Mucosa of descending colon (tissue), 3 donors: ENCODE measurements at places on chromosomes 6 and 20. TPM values are rescaled to one million over a fixed set of nuclear protein-coding genes. Genes with fewer than 3 reads are reported as not detected.

GRCh38 chr6:146805546-146806325 lies 207.0 kb downstream of the ADGB start:
- DNase-seq, result no peak

Gene LY6G6F
- total RNA-seq, result not detected

GRCh38 chr20:17843246-17844132 lies 125.1 kb downstream of the SNX5 start:
- DNase-seq, result no peak

Gene TMEM74B
- 2.1 TPM for total RNA-seq

GRCh38 chr20:13554076-13554475 lies 84.7 kb downstream of the TASP1 start:
- no peak for DNase-seq

Gene GSTA1
- total RNA-seq, result 0.89 TPM

Gene CST1
- not detected for total RNA-seq

GRCh38 chr6:144855812-144856531 lies 570.8 kb downstream of the UTRN start:
- no peak for DNase-seq

- no peak for DNase-seq
Measured at GRCh38 chr6:4781426-4781825, 5.2 kb downstream of the CDYL start.

Gene OR2H2
- total RNA-seq, result not detected

Gene PROKR2
- total RNA-seq, result not detected

Gene TNFAIP3
- total RNA-seq, result 65.2 TPM

DNA sequence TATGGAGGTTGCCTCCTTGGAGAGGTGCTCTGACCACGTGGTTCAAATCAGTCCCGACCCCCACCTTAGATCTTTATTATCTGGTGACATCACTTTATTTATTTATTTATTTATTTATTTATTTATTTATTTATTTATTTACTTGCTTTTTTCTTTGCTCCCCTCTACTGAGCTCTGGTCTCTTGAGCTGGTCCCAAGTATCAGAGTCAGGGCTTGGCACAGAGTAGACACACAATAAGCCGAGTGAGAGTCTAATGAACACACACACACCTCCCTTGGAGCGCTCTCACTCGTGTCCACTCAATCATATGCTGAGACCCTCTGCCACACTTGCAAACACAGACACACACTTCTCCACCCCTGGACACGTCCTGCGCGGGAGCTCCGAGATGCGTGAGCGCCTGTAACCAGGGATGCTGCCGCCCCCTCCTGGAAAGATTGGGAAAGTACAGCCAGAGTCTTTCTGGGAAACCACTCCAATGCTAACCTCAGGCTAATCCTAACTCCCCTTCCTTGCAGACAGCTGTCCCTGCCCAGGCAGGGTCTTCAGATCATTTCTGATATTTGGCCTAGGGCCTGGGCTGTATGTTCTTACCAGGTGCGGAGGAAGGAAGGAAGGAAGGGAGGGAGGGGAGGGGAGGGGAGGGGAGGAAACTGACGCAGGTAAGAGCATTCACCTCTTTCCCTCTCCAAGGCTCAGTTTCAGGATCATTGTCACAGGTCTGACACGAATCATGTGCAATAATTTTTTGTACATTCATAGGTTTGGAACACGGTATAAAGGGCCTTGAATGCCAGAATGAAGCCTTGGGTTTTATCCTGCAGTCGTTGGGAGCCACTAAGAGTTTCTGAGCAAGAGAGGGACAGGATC lies 70.9 kb downstream of the STK35 start:
- DNase-seq, result peak; percentile 61

DNA sequence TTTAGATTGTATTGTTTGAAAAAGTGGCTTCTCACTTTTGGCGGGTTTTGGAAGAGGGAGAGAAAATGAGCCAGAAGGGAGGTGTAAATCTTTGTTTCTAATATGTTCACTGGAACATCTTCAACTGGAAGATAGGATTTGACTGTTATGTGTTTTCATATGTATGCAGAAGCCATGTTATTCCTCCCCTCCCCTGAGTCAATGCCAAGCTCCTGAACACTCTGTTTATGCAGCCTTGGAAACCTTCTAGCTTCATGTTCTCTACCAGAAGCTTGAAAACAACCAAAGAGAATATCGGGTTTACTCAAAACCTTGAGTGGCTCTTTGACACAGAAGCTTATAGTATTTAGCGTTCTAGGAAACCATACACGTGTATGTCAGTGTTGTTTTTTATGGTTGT lies 279.1 kb downstream of the PRL start:
- DNase-seq, result no peak

Gene ID4
- total RNA-seq, result 4.7 TPM

DNA sequence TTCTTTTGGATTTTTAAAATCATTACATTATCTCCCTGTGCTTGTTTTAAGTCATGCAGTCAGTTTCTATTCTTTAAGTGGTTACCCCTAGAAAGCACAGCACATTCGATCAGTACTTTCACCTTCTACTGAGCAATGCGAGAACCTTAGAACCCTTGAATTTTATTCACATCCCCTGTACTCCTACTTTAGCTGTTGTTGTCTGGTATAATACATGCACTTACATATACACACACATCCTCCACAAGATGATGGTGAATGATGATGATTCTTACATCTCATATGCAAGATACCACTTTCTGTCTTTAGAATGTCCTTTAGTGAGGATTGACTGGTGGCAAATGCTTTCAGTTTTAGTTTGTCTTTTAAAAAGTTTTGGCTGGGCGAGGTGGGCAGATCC lies 5.7 kb downstream of the CDC40 start:
- DNase-seq, result no peak

Gene PSMB8
- total RNA-seq, result 94.7 TPM

Gene TUBB1
- total RNA-seq, result not detected

DNA sequence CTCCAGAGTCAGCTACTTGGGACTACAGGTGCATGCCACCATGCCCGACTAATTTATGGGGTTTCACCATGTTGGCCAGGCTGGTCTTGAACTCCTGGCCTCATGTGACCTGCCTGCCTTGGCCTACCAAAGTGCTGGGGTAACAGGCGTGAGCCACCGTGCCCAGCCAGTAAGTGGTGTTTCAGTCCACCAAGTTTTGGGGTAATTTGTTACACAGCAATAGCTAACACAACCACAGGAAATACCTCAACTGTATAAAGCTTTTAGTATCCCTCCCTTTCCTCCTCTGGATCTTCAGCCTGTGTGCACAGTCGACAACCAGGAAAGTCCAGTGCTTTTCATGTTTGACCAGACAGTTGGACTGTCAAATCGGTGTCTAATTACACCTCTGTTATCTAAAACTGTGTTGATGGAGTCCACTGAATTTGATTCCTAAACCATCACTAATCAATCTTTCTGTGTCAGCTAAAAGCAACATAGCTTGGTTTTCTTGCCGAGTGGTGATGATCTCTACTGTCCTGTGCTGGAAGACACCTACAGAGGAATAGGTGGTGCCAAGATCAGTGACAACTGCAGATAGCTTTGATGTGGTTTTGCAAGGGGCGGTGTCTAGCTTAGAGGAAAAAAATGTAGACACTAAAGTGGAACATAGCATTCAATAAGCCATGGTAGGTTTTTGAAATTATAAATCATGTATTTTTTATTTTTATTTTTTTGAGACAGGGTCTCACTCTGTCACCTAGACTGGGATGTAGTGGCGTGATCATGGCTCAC lies 22.2 kb upstream of the ZBTB2 start:
- no peak for DNase-seq

- DNase-seq, result no peak
Measured at GRCh38 chr6:2744209-2744771, 6.4 kb downstream of the MYLK4 start.

GRCh38 chr6:43037197-43037596 lies 15.8 kb downstream of the RRP36 start:
- no peak for DNase-seq

GRCh38 chr20:31698803-31699718 lies 23.6 kb downstream of the BCL2L1 start:
- peak; percentile 71 for DNase-seq

DNA sequence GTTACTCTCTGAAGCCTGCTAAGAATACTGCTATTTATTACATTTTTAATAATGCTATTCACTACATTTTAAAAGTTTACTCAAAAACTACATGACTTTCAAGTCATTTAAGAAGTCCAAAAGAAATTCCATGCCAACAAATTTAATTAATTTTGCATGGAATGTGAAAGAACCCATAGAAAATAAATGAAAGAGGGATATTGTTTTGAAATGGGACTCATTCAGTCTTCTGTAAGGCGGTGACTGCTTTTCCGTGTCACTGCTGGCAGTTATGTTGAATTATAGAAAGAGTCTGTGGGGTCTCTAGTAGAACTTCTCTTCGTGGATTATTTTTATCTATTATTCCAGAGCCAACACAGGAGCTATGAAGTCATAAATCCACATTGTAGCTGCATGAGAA lies 211.2 kb downstream of the LAMA2 start:
- DNase-seq, result no peak

DNA sequence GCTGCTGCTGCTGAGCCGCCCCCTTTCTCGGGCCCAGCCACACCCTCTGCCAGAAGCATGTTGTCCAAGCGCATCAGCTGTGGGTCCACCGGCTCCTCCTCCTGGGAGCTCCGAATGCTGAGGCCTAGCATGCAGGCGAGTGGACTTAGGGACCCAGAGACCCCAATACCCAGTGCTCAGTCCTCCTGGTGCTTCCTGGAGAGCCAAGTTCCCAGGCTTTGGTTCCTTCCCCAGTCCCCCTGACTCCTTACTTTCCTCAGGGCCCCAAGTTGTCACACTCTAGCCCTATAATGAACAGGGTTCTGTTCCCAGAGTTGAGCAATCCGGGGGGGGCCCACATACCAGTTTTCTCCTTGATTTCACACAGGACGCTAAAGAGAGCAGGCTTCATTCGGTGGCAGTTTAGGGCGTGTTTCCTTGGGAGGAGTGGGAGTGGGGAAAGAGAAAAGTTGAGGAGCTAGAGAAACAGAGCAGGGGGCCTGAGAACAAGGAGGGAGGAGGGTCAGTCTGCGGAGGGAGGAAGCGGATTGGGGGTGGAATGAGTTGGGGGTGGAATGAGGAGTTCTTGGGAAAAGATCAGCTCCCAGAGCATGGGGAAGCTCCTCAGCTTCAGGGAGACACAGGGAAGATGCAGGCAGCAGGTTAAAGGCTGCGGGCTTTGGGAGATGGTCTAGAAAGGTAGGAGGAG lies 1.5 kb downstream of the PBX2 start:
- DNase-seq, result peak; percentile 48

Gene HLA-C
- total RNA-seq, result 1,478 TPM

GRCh38 chr6:71453371-71453706 lies 164.7 kb downstream of the OGFRL1 start:
- no peak for DNase-seq

Gene CRYBG1
- total RNA-seq, result 93.0 TPM

Gene PPIL6
- total RNA-seq, result 5.5 TPM

- no peak for DNase-seq
Measured at GRCh38 chr20:37194621-37195417, 15.5 kb upstream of the MROH8 start.

GRCh38 chr6:126093108-126093507 lies 106.8 kb downstream of the TRMT11 start:
- DNase-seq, result no peak

Gene TRIM31
- total RNA-seq, result 202 TPM

Gene CARMIL1
- 61.0 TPM for total RNA-seq

Gene DAAM2
- total RNA-seq, result 6.1 TPM

DNA sequence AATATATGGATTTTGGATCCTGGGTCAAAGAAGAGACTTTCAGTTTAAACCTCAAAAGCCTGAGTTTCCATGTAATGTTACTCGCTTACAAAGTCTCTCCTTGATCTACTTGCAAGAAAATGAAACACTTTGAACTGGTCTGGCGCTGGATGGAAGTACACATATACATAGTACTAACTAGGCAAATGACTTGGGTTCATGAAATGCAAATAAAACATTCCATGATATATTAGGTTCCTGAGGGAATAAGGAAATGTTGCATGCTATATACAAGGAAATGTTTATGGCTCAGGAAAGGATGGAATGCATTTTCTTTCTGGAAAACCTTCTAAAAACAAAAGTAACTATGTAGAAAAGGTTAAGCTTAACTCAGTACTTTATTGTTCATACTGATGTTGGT lies 11.4 kb upstream of the TXLNB start:
- no peak for DNase-seq

DNA sequence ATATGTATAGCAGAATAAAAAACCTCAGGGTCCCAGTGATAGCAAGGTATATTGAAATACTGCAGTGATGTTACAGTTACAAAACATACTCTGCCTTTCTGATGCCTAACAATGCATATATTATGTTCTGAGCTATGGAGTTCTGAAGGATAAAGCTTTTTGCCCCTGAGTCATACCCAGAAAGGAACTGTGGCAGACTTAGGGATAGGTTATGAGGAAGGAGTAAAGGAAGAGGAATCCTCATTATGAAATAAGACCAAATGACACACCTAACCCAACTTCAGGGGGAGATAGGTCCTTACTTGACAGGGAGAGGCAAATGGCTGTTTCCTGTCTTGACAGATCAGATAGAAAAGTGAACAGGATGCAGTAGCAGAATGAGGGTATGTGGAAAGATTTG lies 940.6 kb upstream of the FLRT3 start:
- no peak for DNase-seq

GRCh38 chr6:79330704-79331103 lies 96.2 kb upstream of the HMGN3 start:
- DNase-seq, result no peak

Gene BLTP3A
- total RNA-seq, result 11.3 TPM

- peak; percentile 56 for DNase-seq
Measured at GRCh38 chr6:104525677-104526322, 333.9 kb downstream of the HACE1 start.

- DNase-seq, result no peak
Measured at GRCh38 chr6:29071831-29072723, 15.0 kb downstream of the OR2B3 start.

Gene COL21A1
- 20.5 TPM for total RNA-seq

GRCh38 chr6:9921366-9921765 lies 493.5 kb downstream of the TFAP2A start:
- no peak for DNase-seq

DNA sequence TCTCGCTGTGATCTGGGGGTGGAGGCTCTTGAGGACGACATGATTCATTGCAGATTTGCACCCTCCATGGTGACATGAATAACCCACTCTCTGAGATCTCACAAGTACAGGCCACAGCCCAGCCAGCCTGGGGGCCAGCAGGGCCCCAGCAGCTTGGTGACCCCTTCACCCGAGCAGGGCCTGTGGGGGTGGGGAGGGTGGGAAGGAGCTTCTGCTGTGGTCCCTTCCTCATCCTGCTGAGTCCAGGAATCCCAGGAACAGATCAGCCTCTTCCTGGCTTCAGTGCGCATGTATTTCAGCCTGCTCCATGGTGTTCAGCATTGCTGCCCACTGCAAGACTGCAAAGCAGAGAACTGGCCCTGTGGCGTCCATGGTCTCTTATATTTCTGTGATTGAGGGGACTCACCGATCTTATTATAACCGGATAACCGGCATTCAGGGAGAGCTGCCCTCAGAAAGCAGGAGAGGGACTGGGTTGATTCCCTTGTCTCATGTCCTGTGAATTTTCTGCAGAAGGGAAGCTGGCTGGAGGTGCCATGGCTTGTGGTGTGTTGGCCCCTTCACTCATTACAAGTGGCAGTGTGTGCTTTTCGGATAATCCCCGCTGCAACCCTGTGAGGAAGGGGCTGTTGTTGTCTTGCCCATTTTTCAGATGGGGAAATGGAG lies 118.8 kb upstream of the FRMD1 start:
- DNase-seq, result no peak

Gene KHDC1L
- total RNA-seq, result not detected
